NCI-H1694 treated with DMSO at 0.1 percent for 48 hours (cell line): ENCODE measurements at places on chromosomes 12 and 14.

DNA sequence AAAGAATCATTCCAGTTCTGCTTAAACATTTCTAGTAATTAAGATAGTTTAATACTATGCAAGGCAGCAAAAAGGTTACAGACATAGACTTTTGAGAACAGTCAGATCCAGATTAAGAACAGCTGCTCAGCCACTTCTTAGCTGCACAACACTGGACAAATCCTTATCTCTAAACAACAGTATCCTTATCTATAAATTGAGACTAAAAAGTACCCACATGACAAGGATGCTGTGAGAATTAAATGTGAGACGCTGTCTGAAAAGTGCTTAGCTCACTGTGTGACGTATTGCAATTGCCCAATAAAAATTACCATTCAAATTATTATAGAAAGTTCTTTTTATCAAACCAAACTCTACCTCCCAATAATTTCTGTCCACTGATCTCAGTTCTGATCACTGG is 35.5 kb downstream of the BORCS5 start:
- no peak for DNase-seq

DNA sequence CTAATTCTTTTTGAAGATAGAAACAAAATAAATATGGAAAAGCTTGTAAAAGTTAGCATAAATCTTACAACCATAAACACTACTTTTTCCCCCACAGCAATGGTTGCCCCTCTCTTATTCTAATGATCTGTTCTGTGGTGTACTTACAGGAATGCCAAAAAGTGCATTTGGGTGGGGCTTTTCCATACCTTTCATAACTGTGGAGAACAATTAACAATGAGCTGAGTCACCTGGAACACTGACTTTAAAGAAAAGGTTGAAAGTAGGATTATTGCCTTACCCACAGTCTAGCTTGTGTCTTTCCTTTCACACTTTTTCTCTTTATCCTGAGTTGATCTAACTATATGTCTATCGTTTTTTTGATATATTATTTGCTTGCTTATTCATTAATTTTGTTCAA is 86.9 kb downstream of the TPH2 start:
- no peak for DNase-seq

- DNase-seq: peak; percentile 13
These were observed 12.3 kb downstream of the EMP1 start for GRCh38 chr12:13208533-13209435.

DNA sequence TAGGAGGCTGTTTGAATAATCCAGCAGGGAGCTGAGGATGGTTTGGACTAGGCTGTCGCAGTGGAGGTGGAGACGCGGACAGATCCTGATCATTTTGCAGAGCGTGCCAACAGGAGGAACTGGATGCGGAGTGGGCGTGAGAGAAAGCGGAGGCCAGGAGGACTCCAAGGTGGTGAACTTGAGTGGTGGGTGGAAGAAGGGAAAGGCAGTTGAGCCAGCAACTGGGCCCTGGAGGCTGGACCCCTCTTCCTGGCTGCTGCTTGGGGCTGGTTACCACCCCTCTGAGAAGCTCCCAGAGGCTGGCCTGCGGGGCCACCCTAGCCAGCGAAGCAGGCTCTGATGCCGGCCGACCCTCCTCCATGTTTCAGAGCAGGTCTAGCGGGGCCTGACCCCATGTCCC is 56.8 kb upstream of the KCNA1 start:
- DNase-seq: no peak

GRCh38 chr12:49801141-49802063 is 26.8 kb downstream of the NCKAP5L start:
- no peak for DNase-seq

DNA sequence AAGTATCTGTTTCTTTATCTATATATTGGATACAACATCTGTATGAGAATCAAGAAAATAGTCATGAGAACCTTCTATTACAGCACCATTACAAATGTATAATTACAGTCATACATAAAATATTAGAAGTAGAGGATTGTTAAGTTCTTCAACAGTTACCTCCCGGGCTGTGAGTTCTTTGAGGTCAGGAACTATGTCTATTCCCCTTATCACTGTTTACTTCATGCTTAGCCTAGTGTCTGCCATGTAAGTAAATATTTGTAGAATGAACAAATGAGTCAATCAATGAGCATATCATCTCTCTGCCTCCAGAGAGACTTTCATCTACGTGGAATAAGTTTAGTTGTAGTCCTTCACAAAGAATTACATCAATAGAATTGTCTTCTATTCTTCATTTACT is 47.2 kb downstream of the PUS7L start:
- DNase-seq: no peak

DNA sequence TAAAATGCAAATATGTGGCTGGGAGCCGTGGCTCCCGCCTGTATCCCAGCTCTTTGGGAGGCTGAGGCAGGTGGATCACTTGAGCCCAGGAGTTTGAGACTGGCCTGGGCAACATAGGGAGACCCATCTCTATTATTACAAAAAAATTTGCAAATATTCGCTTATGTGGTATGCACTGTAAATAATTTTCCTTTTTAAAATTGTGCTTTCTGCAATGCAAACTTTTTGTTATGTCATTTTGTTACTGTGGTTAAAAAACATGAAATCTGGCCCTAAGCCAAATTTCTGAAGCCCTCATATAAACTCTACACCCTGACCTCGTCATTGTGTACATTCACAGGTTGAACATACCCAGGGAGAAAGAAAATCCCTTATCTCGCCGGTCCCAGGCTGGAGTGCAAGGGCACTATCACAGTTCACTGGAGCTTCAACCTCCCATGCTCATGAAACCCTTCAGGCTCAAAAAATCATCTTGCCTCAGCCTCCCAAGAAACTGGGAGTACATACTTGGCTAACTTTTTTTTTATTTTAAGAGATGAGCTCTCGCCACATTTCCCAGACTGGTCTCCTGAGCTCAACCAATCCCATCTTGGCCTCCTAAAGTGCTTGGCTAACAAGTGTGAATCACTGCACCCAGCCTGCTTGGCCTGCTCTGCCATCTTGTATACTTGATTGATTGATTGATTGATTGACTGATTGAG is 24.7 kb downstream of the TRAPPC6B start:
- DNase-seq: no peak

DNA sequence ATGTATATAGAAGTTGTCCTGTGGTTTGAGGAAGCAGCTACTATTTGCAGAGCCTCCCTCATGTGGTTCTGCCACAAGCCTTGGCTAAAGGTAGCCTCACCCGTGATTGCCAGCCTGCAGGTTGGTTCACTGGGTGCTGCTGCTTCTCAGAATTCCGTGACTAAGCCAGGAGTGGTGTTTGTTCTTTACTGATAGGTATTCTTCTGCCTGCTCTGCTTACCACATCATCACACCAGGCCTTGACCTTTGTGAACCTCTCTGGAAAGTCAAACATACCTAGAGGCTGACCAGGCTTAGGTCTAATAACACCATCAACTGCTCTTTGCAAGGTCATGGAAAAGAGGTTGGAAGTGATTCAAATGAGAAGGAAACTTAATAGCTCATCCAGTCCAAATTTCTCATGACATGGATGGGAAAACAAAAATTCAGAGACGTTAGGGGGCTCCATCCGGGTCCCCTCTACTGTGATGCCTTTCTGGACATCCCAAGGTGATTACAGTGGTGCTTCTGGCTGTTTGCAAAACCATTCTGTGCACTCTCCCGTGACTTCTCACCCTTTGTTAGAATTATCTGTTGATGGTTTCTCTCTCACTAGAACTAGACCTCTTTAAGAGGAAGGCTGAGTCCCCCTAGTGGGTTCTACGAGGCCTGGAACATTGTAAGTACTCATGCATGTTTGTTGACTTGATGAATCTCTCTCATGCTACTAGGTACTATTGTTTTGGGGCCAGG is 8.5 kb upstream of the SOCS2 start:
- DNase-seq: no peak

- DNase-seq: no peak
These were observed 15.6 kb upstream of the TESC start for GRCh38 chr12:117114784-117115183.

DNA sequence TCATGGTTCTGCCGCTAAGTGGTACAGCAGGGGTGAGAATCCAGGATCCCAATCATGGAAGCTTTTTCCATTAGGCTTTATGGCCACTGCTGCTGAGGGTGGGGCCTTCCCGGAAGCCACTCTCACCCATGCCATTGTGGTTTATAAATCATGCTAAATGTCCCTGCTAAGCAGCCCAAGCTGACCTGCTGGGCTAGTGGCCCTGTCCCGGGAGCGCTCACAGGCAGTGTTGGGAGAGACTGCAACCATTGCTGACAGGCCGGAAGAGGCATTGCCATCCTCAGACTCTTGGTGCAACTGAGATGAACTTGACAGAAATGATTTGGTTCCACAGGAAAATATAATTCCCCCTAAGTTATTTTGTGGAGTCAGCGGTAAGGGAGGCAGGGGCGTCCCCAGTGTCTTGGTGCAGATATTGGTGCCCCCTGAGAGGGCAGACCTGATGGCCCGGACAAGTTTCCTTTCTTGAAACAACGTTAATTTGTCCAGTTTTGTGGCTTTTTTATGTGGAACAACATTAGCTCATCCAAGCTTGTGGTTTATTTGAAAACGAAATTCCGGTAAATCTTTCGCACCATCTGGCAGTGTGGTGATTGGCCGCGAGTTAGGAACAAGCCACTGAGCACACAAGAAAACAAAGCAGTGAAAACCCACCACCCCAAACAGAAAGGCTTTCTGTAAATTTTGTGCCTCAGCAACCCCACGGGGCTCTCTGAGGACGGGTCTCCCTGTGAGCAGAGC is 82.3 kb downstream of the SSPN start:
- no peak for DNase-seq

GRCh38 chr12:52426034-52426433 is 8.1 kb downstream of the KRT75 start:
- DNase-seq: no peak

DNA sequence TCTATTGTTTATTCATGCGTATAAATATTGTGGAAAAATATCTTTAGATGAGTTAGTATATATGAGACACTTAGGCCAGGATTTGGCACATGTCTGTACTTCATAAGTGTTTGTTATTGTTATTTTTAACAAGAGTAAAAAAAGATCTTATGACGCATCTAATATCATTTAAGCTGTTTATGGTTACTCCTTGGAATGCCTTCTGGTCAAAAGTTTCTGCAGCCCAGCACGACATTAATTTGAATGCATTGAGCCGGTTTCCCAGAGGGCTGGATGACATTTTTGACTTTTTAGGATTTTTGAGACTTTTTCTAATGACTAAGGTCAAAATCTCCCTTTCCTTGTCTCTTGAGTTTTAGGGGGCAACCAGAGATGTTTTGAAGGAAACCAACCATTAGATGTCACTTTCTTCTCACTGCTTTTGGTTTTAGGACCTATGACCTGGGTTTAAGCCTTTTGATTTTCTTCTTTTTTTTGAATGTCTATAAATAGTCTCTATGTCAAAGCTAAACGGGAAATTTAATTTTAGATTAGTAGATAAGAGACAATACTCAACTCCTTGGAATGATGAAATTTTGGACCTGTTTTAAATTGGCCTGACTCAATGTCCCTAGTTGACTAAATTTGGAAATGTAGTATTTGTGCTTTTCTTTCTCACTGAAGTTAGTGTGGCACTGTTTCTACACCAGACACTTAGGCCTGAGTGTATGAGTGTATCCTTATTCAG is 215.5 kb downstream of the AEBP2 start:
- no peak for DNase-seq

DNA sequence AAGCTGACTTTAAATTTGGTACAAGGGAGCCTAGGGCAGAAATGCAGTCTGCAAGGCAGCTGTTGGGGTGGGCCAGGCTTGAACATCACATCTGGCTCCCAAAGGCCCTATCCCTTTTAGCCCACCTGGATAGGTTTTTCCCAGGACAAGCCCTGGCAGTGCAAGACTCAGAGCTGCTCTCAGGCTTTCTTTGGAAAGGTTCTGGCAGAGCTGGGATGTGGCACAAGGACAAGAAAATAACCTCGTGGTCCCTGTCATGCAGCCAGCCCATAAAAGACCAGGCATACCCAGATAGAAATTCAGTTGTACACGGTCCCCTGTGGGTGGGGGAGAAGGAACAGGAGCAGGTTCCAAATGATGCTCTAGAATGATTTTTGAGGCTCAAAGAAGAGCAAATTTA is 206.9 kb downstream of the TTC7B start:
- no peak for DNase-seq

DNA sequence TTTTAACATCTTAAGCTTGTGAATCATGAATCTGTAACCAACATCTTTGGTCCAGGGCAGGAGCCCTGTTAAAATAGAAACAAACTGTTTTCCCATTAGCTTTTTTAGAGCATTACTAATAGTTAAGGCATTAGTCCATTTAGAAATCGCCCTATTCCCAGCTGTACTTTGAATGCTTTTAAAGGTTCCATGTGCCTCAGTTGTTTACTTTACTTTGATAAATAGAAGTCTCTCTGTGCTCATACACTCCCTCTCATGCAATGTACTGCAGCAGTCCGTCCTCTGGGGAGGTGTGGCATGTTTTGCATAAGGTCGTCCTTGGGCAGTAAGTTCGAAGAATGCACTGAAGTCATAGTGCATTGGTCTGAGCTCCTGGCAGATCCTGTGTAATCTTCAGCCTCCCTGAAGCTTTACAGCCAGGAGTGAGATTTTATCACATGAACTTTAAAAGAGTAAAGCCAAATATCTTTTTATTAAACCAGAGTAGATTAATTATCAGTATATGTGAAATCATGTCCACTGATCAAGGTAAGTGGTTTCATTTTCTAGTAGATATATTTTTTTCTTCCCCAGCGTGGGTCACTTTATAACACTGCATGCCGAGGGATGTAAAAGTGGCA is 134.7 kb downstream of the FGD4 start:
- DNase-seq: no peak

- no peak for DNase-seq
These were observed 107.5 kb downstream of the KITLG start for GRCh38 chr12:88472775-88473174.

DNA sequence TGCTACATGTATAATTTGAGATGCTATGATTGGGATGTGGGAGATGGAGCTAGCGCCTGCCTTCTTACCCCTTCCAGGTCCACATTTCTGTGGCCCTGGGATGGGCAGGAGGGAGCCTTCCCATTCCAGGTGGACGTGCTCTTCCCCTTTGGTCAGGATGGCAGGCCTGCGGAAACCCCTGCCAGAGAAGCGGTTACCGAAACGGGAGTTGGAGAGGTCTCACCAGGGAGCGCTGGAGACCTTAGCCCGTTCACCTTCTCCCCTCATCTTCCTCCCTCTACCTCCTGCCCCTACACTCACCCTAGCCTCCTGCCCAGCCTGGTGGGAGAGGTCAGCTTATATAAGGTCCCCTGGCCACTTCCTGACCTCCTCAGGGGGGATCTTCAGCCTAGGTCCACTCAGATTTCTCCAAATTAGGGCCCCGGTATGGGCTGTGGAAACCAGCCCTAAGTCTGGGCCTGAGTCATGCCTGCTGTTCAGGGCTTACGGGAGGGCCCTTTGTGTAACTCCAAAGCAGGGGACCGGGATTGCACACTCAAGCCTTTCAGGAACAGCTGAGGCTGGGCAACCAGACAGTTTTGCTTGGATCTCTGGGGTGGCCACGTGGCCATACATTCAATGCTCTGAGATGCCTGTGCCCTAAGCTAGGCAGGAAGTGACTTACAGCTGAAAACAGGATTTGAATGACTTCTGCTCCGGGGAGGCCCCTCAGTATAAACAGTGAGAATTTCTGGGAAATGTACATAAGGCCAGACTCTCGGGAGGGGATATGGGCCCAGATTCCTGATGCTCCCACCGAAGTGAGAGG is 10.2 kb upstream of the MEG3 start:
- DNase-seq: no peak
